Bladder microvascular endothelial cell (primary cell): ENCODE measurements at places on chromosomes 6 and 20. TPM values are rescaled to one million over a fixed set of nuclear protein-coding genes. Genes with fewer than 3 reads are reported as not detected.

Gene LY6G6F
- total RNA-seq, result not detected in 2 replicates

Gene HRH3
- total RNA-seq, result not detected in 2 replicates

Gene C20orf141
- not detected in 2 replicates for total RNA-seq

Gene XRN2
- 59.6 and 83.4 TPM in 2 replicates for total RNA-seq

Gene MAPK13
- total RNA-seq, result 2.4 and 5.0 TPM in 2 replicates

Gene KIF6
- total RNA-seq, result 0.25 TPM in 1 of 2 replicates, not detected in the other

Gene GTF2H4
- total RNA-seq, result 7.6 and 21.7 TPM in 2 replicates

Gene NRN1
- 19.5 and 28.7 TPM in 2 replicates for total RNA-seq

Gene SLC22A23
- total RNA-seq, result 4.9 and 70.5 TPM in 2 replicates

Gene MRAP2
- total RNA-seq, result 0.16 and 0.57 TPM in 2 replicates

Gene DEFB129
- total RNA-seq, result not detected in 2 replicates
